ENCODE measurements at places on chromosomes 3 and 15.

DNA sequence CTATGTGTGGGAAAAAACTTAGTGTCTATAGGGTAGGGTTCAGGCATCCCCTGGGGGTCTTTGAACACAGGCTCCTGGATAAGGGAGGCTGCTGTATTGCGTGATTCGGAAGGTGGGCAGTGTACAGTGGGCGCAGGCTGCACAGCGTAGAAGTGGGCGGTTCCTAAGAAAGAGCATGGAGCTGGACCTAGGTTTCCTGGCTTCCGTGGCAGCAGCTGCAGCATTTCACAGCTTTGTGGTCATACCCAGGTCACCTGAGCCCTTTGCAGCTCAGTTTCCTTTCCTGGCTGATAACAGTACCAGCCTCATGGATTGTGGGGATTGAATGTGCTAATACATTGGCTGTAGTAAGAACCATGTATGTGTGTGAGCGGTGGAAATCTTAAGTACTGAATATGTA is 22.2 kb downstream of the CFAP100 start:
- no peak for DNase-seq

- DNase-seq = no peak
Observed at GRCh38 chr15:27182561-27183110, 211.7 kb downstream of the GABRG3 start.

DNA sequence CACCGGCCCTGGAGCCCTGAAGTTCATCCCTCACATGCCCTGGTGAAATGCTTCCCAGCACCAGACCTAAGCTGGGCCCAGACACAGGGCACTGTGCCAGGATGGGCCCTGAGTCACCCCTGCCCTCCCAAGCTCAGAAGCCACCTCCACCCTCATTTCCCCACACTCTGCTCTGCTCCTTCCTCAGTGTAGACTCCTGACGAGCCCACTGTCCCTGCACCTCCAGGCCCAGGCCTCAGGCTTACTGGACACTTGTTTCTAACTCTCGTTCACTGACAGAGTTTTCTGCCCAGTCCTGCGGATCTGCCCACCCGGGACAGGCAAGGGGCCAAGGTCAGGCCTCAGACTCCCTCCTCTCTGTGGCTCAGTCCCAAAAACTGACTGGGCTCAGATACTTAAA is 112.6 kb upstream of the RNF7 start:
- no peak for DNase-seq

DNA sequence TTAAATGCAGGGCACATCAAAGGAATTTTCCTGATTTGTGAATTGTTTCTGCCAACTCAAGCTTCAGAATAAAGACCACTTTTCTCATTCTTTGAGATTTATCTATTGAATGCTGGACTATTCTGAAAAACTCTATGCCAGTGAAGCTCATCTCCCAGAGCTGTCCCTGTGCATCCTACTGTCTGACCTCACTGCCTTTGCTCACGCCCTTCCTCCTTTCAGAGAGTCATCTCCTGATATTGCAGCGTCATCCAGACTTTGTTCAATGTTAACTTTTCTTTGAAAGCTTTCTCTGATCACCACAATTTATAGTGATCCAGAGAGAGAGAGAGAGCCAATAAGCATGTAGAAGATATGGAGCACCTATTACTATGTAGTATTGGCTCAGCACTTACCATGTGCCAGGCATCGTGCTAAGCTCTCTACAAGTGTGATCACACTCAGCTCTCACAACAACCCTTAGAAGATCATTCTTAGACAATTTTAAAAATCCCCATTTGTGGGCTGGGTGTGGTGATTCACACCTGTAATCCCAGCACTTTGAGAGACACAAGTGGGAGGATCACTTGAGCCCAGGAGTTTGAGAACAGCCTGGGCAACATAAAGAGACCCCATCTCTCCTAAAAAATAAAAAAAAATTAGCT is 30.2 kb upstream of the TLE3 start:
- DNase-seq = no peak

GRCh38 chr3:187799942-187800641 is 54.8 kb upstream of the BCL6 start:
- no peak for DNase-seq

DNA sequence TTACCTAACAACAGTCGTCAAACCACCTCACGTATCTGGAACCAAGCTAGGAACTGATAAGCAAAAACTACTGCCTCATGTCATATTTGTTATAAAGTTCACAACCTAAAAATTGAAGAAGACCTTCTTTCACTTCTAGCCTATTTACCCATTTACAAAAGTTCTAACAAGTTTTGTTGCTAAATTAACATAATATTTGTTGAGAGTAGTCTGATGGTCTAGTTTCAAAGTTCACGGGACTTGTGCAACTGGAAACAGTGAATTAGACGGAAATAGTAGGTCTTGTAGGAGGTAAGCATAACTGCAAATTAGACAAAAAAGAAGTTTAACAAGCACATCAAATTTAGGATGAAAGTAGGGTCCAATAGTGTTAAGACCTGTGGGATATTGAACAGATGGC is 51.9 kb downstream of the CCR4 start:
- DNase-seq = no peak

- DNase-seq = peak; percentile 4
Observed at GRCh38 chr3:156675830-156676767, 1.7 kb downstream of the TIPARP start.

- DNase-seq = no peak
Observed at GRCh38 chr15:75704263-75704615, 8.4 kb downstream of the CSPG4 start.
